ENCODE measurements at places on chromosomes 2 and 18. TPM values are rescaled to one million over a fixed set of nuclear protein-coding genes. Genes with fewer than 3 reads are reported as not detected.

The RFX8 gene
- 0.65 TPM for polyA plus RNA-seq

The LIMS3 gene
- 0.87 TPM for polyA plus RNA-seq

The DHRS9 gene
- not detected for polyA plus RNA-seq

The TUBB6 gene
- 136 TPM for polyA plus RNA-seq

The UGT1A3 gene
- polyA plus RNA-seq: not detected

The STEAP3 gene
- polyA plus RNA-seq: 7.5 TPM

The RRM2 gene
- 108 TPM for polyA plus RNA-seq

The TMEM37 gene
- 8.6 TPM for polyA plus RNA-seq

The CCDC74A gene
- polyA plus RNA-seq: 16.5 TPM

DNA sequence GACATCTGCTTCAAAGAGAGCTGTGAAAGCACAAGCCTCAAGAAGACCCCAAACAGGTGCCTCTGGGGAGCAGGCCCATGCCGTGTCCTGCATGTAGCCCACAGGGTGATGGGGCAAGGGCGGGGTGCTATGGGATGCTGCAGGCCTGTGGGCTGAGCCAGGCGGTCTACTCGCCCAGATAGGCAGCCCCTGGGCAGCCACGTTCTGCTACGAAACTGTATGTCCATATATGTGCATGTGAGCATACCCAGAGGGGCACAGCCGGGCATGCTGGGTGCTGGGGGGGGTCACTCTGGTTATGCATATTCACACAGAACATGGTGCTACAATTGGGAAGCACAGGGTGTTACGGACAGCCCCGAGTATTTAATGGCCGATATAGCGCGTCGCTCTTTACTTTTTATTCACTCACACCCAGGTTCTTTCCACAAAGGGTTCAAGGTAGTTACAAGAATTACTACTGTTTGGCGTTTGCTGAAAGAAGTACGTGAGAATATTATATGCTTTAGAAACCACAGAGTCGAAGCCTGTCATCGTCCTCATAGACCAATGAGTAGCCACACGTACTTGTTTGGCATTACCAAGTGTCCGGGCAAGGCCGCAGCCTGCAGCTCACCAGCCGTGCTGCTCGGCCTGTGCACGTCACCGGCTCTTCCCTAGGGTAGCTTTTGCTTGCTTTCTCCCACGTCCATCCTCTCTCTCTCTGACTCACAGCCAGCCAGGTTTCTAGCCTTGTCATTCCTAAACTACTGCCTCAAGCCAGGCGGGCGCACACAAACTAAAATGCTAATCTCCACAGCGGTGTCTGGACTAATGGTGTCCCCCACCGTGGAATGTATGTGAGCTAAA is 14.4 kb downstream of the MTERF4 start:
- H3K4me3 ChIP-seq: no peak overlapping the region
- peaks cover 12% of the 10 kb centered on the region for H3K36me3 ChIP-seq
- no peaks in the 10 kb centered on the region for H3K27me3 ChIP-seq
- H3K27ac ChIP-seq: no peak overlapping the region
- no peak for DNase-seq

- H3K27me3 ChIP-seq: no peaks in the 10 kb centered on the region
- H3K36me3 ChIP-seq: no peaks in the 10 kb centered on the region
- no peak overlapping the region for H3K4me3 ChIP-seq
- no peak overlapping the region for H3K27ac ChIP-seq
- H3K4me1 ChIP-seq: 0 out of 2 replicates have a peak, but pooled peaks cover 3% of the 10 kb centered on the region
- DNase-seq: no peak
These were observed 256.4 kb downstream of the SP3 start for GRCh38 chr2:173708806-173709205.

GRCh38 chr18:23884681-23885375 is 129.7 kb upstream of the TTC39C start:
- no peaks in the 10 kb centered on the region for H3K27me3 ChIP-seq
- H3K4me1 ChIP-seq: peaks cover 18% of the 10 kb centered on the region
- H3K36me3 ChIP-seq: no peaks in the 10 kb centered on the region
- peak; percentile 45 for DNase-seq

- peaks cover 45% of the 10 kb centered on the region for H3K27me3 ChIP-seq
- H3K4me1 ChIP-seq: peaks cover 12% of the 10 kb centered on the region
- peak overlapping the region; percentile 88 for H3K4me3 ChIP-seq
- DNase-seq: peak; percentile 77
- no peak overlapping the region for H3K27ac ChIP-seq
- no peaks in the 10 kb centered on the region for H3K36me3 ChIP-seq
These were observed 4.6 kb downstream of the PROC start for GRCh38 chr2:127422559-127423477.

- DNase-seq: no peak
- H3K4me1 ChIP-seq: no peaks in the 10 kb centered on the region
- no peaks in the 10 kb centered on the region for H3K27me3 ChIP-seq
- H3K36me3 ChIP-seq: no peaks in the 10 kb centered on the region
- H3K4me3 ChIP-seq: no peak overlapping the region
- H3K27ac ChIP-seq: no peak overlapping the region
These were observed 213.4 kb downstream of the GPD2 start for GRCh38 chr2:156649596-156649995.

- no peak overlapping the region for H3K27ac ChIP-seq
- no peak for DNase-seq
- no peaks in the 10 kb centered on the region for H3K27me3 ChIP-seq
- no peaks in the 10 kb centered on the region for H3K36me3 ChIP-seq
- H3K4me3 ChIP-seq: no peak overlapping the region
These were observed 335.5 kb upstream of the NT5C1B start for GRCh38 chr2:18924886-18925285.

DNA sequence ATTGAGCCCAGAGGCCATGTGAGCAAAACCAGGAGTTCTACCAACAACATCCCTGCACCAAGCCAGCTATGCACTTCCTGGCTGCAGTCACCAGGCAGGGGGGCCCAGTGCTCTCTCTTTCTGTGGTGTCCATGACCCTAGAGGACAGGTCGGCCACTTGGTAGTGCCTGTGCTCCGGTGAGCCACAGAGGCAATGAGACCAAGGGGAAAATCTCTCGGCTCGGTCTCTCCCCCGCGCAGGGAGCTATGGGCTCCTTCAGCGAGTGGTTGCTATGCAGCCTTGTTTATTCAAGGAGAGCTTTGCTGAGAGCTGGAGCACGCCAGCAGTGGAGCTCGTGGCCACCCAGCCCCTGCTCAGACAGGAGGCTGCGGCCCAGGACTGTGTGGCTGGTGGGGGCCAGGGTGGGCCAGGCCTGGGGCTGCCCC is at the start of gene TOGARAM2:
TOGARAM2 (plus strand) TSS at position 283 of the 426 bp plus-strand sequence. CDS start 13,537 bp downstream, outside the sequence.
- no peak within 1 kb of the TSS for H3K4me3 ChIP-seq
- DNase-seq: no peak
- no peak within 1 kb of the TSS for H3K27ac ChIP-seq
- no peaks in the 10 kb centered on the region for H3K36me3 ChIP-seq

DNA sequence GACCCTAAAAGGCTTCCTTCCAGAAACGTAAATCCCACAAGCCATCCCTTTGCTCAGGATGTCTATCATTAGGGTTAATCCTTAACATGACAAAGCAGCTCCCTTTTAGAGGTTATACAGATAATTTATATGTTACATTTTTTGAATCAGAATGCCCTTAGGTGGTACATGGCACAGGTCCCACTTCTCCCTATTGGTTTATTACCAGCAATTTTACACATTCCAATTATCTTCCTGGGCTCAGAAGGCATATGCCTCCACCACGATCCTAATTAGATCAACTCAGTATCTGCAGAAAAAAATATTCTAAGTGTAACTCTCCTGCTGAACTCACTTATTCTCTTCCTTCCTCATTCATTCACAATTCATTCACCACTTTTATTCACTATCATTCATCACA is 507.0 kb upstream of the MAP2 start:
- H3K27me3 ChIP-seq: no peaks in the 10 kb centered on the region
- no peaks in the 10 kb centered on the region for H3K4me1 ChIP-seq
- no peaks in the 10 kb centered on the region for H3K36me3 ChIP-seq
- no peak overlapping the region for H3K4me3 ChIP-seq
- no peak overlapping the region for H3K27ac ChIP-seq

DNA sequence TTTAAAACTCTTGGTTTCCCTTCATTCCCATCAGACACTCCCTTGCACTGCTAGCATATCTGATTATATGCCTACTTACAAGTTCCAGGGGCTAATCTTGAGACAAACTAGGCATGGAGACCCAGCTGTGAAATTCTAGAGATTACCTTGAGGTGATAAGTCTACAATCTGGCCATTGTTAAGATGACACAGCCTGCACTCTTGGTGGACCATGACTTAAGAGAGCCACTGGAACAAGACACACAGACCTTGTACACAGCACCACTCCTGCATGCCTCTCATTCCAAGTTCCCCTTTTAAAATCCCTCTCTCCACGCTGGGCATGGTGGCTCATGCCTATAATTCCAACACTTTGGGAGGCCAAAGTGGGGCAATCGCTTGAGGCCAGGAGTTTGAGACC is 387.2 kb upstream of the DCC start:
- H3K27me3 ChIP-seq: no peaks in the 10 kb centered on the region
- H3K4me3 ChIP-seq: no peak overlapping the region
- DNase-seq: no peak
- no peak overlapping the region for H3K27ac ChIP-seq

- H3K36me3 ChIP-seq: no peaks in the 10 kb centered on the region
- no peak for DNase-seq
- H3K4me3 ChIP-seq: no peak overlapping the region
- peaks cover 16% of the 10 kb centered on the region for H3K4me1 ChIP-seq
- no peaks in the 10 kb centered on the region for H3K27me3 ChIP-seq
- 0 out of 2 replicates have a peak overlapping the region, but pooled peaks have one; percentile 45 for H3K27ac ChIP-seq
These were observed 139.2 kb downstream of the GLI2 start for GRCh38 chr2:120874888-120875275.

DNA sequence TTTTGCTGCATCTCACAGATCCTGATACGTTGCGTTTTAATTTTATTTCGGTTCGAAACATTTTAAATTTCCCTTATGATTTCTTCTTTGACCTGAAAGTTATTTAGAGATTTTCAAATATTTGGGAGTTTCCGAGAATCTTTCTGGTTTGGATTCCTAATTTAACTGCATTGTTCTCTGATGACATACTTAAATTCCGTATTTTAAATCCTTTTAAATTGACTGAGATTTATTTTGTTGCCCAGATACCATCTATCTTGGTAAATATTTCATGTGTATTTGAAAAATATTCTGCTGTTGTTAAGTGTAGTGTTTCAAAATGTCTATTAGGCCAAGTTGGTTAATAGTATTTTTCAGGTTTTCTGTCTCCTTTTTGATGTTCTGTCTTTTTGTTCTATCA is 37.7 kb downstream of the MROH2A start:
- no peaks in the 10 kb centered on the region for H3K4me1 ChIP-seq
- no peaks in the 10 kb centered on the region for H3K36me3 ChIP-seq
- H3K27me3 ChIP-seq: no peaks in the 10 kb centered on the region
- DNase-seq: no peak
- no peak overlapping the region for H3K27ac ChIP-seq

DNA sequence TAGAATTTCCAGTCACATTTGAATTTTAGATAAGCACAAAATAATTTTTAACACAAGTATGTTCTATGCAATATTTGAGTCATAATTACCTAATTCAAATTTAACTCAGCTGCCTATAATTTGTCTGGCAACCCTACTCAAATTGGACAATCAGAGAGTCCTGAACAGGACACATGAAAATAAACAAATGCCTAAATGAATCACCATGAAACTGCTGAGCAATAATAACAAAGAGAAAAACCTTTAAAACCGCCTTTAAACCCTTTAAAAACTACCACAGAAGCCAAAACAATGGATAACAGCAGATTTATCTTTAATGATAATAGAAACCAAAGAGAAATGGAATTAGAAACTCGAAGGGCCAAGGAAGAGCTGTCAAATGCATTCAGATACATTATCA is 39.5 kb downstream of the ARL4C start:
- H3K36me3 ChIP-seq: no peaks in the 10 kb centered on the region
- no peak for DNase-seq
- no peaks in the 10 kb centered on the region for H3K27me3 ChIP-seq
- no peak overlapping the region for H3K4me3 ChIP-seq
- no peak overlapping the region for H3K27ac ChIP-seq

GRCh38 chr2:204175552-204176271 is 239.1 kb downstream of the ICOS start:
- H3K27ac ChIP-seq: no peak overlapping the region
- DNase-seq: no peak
- no peak overlapping the region for H3K4me3 ChIP-seq
- no peaks in the 10 kb centered on the region for H3K36me3 ChIP-seq

DNA sequence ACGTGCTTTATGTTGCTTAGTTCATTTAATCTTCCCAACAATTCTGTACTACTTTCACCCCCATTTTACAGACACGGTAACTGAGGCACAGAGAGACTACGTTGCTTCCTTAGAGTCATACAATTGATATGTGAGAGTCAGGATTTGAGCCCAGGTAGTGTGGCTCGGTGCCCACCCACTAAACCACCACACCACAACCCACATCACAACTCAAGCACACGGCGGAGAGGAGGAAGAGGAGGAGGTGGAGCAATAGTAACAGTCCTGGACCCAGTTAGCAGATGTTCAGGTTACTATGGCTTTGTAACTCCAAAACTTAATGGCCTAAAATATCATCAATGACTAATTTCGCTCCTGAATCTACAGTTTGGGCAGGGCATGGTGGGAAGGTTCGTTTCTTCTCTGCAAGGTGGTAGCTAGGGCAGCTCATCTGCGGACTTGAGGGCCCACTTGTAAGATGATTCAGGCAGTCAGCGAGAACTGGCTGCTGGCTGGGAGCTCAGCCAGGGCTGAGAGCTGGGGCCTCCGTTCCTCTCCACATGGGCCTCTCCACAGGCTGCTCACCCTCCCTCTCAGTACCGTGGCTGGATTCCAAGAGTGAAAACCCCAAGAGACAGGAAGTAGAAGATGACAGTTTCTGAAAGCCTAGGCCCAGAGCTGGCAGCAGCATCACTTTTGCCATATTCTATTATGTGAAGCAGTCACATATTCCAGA is 167.1 kb downstream of the ZFP36L2 start:
- no peak overlapping the region for H3K27ac ChIP-seq
- H3K4me1 ChIP-seq: peaks cover 7% of the 10 kb centered on the region
- DNase-seq: no peak
- H3K4me3 ChIP-seq: no peak overlapping the region
- peaks cover 5% of the 10 kb centered on the region for H3K36me3 ChIP-seq
- no peaks in the 10 kb centered on the region for H3K27me3 ChIP-seq

GRCh38 chr2:132668189-132668823 is 1.7 kb downstream of the LYPD1 start:
- DNase-seq: peak; percentile 71
- peak overlapping the region; percentile 79 for H3K4me3 ChIP-seq

DNA sequence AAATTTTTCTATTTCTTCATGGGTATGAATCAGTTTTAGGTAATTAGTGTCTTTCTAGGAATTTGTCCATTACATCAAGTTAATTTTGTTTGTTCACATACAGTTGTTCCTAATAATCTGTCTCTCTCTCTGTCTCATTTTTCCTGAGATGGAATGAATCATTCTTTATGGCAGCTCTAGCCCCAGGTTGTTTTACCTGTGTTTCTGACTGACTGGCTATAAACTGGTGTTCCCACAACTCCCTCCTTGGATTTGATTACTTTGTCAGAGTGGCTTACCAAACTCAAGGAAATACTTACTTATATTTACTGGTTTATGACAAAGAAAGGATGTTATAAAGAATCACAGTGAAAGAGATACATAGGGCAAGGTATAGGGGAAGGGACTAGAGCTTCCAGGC is 15.1 kb downstream of the ADNP2 start:
- no peak for DNase-seq
- peaks cover 11% of the 10 kb centered on the region for H3K4me1 ChIP-seq
- H3K4me3 ChIP-seq: no peak overlapping the region
- H3K27me3 ChIP-seq: no peaks in the 10 kb centered on the region
- H3K27ac ChIP-seq: no peak overlapping the region
- H3K36me3 ChIP-seq: peaks cover 4% of the 10 kb centered on the region

All from GM23338 (cell line).